NCI-H1417 (cell line): ENCODE measurements at places on chromosomes 3 and 15.

DNA sequence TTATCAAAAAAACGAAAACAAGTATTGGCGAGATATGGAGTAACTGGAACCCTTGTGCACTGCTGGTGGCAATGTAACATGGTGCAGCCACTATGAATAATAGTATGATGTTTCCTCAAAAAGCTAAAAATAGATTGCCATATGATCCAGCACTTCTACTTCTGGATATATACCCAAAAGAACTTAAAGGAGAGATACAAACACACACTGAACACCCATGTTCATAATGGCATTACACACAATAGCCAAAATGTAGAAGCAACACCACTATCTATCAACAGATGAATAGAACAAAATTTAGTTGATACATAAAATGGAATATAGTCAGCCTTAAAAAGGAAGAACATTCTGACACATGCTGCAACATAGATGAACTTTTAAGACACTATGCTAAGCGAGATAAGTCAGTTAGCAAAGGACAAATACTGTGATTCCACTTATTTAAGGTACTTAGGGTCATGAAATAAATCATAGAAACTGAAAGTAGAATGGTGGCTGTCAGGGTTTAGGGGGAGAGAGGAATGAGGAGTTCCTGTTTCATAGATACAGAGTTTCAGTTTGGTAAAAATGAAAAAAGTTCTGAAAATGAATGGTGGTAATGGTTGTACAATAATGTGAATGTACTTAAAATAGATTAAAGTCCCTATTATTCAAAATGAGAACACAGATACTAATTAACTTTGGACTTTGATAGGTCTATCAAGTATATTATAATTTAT is 59.4 kb upstream of the IMPG2 start:
- DNase-seq = no peak

DNA sequence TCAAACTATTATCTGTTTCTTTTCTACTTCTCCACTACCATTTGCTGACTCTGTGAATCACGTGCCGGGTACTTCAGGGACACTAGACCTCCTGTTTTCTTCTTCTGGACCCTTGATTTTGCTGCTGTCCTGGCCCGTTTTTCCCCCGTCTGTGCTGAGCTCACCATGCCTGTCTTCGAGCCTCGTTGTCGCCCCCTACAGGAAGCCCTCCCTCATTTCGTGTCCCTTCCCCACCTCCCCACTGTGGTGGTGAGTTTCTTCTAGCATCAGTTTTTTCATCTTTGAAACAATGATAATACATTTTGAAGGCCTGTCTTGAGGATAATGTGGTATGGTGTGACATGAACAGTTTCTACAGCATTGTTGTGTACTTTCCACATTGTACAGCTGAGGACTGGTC is 12.8 kb downstream of the GABRG3 start:
- DNase-seq = no peak

GRCh38 chr3:134143828-134144401 is 106.7 kb downstream of the RYK start:
- peak; percentile 31 for DNase-seq

GRCh38 chr15:69025320-69025719 is 10.8 kb downstream of the NOX5 start:
- DNase-seq = no peak

GRCh38 chr15:92652576-92652966 is 3.0 kb downstream of the FAM174B start:
- no peak for DNase-seq

- DNase-seq = no peak
These were observed 4.3 kb downstream of the ATP6V1A start for GRCh38 chr3:113751141-113751540.
